ENCODE measurements at places on chromosomes 13 and 19.

DNA sequence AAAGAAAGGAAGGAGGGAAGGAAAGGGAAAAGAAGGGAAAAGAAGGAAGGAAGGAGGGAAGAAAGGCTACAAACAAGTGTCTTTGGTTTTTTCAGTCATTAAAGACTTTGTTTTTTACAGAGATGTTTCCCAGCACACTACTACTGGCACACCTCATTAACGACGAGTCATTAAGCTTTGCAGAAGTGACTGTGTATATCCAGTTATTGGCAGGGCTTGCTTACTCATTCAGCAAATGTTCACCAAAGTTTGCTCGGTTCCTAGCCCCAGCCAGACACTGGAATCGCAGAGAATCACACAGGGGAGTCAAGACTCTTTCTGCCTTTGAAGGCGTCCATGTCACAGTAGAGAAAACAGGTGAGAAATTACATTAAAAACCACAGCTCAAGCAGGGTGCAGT lies 4.3 kb downstream of the NLRP12 start:
- no peak for DNase-seq

- DNase-seq: no peak
Observed at GRCh38 chr13:35930665-35931631, 200.2 kb downstream of the DCLK1 start.

DNA sequence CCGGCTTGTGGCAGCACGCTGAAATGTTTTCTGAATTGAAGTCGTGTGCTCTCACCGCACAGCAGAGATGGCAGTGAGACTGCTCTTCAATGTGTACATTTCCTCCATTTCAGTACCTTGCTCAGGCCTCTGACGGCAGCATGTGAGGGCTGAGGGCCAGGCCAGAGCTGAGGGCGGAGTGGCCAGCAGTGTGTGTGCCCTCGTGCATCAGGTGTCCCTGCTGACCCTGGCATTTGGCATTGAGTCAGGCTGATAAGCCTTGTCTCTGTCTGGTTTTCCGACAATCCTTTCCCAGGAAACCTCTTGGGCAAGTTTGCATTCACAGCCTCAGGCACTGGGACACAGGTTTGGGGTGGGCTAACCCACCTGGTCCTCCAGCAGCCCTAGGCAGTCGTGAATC lies 62.3 kb downstream of the EFNB2 start:
- no peak for DNase-seq

DNA sequence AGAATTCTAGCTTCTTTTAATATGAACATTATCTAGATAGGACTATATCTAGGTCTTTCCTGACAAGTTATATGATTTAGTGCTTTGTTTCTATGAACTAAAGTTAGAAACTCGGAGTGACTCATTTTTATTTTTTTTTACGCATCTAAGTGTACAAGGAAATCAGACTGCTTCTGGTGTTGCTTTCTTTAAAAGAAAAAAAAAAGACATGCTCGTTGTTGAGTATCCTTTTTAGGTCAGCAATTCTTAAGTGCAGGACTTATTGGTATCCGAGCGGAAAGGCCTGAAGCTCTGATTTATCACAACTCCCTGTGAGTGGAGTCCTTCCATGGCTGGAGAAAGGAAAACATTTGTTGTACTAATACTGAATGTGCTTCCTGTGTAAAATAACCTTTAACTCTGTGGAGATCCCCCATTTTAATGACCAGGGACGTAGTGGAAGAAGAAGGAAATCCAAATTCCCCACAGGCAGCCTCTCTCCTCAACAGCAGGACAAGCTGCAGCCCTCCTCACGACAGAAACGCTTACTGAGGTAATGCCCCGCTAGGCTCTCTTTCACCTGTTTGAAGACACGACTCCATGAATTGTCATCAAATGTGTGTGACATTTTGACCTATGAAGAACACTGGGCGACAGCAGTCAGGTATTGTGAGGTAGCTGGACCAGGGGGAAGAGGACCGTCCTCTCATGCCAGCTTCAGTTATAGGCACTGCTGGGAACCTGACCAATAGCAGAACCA lies 17.9 kb upstream of the POMP start:
- no peak for DNase-seq

GRCh38 chr13:44792096-44792495 lies 197.2 kb downstream of the NUFIP1 start:
- no peak for DNase-seq

DNA sequence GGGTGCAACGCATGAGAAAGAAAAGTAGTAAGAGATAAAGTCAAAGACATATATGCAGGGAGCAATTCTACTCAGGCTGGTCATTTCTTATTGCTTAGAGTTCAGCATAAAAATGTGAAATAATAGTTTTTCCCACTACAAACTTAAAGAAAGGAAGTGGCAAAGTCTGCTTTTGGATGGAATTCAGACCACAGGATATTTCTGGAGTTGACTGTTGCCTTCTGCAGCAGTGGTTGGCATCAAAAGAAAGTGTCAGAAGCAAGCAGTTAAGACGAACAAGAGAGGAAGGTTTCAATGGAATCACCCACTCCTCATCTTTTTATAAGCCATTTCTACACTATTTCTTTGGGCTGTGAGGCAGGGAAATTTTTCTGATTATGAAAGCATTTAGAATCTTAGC lies 36.2 kb upstream of the TRPC4 start:
- DNase-seq: no peak

DNA sequence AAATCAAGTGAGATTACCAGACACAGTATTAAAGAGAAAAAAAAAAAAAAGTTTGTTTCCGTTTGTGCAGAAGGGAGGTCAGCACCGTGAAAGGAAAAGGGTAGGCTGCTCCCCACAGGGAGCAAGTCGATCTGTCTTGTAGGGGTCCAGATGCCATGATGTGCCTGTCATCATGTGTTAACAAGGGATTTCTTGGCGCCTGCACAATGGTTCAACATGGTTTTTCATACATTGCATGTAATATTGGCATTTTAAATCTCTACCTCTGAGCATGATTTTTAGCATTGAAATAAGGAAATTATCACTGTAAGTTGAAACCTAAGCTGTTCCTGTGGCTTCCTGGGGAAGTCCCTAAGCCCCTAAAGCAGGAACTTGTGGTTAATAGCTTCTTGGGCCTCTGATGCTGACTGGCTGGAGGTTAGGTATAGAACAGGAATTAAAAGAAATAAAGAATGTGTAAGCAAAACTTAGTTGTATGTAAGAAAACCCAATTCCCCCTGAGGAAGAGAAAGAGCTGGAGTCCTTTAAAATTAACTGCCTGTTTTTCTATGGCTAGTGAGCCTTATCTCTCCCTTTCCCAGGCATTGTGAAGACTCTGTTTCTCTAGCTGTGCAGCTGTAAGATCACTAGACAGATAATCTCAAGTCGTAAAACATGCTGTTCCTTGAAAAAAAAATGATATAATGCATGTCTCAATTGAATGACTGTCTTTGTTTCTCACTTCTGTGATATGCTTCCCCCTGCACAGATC lies 7.4 kb upstream of the FCGBP start:
- DNase-seq: no peak

- no peak for DNase-seq
Observed at GRCh38 chr13:22009500-22009899, 338.6 kb downstream of the FGF9 start.

GRCh38 chr19:46269101-46269500 lies 27.7 kb upstream of the HIF3A start:
- no peak for DNase-seq

- no peak for DNase-seq
Observed at GRCh38 chr19:18289471-18290301, 8.3 kb upstream of the JUND start.

- DNase-seq: no peak
Observed at GRCh38 chr19:50772476-50772875, 2.2 kb downstream of the GPR32 start.

GRCh38 chr13:36857253-36857652 lies 38.2 kb downstream of the RFXAP start:
- DNase-seq: no peak

DNA sequence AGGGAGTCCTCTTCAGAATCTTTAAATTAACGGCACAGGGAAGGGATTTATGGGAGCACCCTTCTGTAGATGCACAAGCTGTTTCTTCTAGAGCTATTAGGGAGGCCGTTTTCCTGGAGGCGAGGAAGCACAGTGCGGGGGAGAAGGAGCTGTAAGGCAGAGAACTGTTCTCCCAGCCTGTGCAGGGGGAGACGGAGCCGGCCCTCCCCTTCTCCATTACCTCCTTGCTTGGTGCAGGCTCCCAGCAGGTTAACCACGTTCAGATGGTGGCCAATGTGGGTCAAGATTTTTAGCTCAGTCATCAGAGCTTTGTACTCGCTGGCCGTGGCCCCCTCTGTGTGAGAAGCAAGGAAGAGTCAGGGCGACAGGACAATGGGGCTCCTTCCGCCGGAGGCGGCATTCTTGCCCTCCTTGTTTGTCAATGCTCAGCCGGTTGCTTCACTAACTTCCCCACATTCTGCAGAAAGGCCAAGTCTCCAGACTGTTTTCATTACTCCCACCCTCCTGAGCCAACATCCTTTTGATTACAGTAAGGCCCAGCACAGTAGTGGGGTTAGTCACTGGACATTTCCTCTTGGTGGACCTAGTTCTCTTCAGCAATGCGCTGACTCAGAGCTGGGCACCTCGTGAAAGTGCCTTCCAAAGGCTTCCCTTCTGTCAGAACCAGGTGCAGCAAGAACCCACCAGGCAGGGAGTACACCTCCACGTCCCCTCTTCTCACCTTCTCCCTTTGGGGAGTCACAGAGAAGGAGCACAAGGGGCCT lies 165.4 kb downstream of the FLT1 start:
- DNase-seq: no peak

All from NCI-H187 (cell line).